ENCODE measurements at places on chromosomes 2 and 18. TPM values are rescaled to one million over a fixed set of nuclear protein-coding genes. Genes with fewer than 3 reads are reported as not detected.

DNA sequence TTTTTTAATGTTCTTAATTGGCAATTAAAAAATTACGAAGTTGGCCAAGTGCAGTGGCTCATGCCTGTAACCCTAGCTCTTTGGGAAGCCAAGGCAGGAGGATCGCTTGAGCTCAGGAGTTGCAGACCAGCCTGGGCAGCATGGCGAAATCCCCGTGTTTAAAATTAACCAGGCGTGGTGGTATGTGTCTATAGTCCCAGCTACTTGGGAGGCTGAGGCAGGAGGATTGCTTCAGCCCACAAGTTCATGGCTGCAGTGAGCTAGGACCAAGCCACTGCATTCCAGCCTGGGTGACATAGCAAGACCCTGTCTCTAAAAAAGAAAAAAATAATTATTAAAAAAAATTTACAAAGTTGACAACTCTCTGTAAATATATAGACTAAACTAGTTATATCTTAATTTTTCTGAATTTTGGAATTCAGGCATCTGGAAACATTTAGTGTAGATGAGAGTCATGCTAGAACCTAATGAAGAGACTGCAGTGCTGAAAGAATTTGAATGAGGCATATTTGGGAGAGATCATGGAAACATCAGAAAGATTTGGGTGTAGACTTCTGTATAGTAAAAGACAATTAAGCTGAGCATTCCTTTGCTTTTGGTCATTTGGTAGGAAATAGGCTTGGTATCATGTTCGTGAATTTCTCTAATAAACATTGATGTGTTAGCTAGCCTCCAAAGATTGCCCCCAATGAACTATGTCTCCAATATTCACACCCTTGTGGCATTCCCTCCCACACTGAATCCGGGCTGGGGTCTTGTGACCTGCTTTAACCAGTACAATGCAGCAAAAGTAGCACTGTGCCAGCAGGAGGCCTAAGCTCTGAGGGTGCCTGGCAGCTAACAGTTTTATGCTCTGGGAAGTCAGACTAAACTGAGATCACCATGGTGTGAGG, 4.2 kb upstream of the ROCK1 start:
- no peak overlapping the region for H3K27ac ChIP-seq
- peaks cover under 1% of the 10 kb centered on the region for H3K36me3 ChIP-seq

DNA sequence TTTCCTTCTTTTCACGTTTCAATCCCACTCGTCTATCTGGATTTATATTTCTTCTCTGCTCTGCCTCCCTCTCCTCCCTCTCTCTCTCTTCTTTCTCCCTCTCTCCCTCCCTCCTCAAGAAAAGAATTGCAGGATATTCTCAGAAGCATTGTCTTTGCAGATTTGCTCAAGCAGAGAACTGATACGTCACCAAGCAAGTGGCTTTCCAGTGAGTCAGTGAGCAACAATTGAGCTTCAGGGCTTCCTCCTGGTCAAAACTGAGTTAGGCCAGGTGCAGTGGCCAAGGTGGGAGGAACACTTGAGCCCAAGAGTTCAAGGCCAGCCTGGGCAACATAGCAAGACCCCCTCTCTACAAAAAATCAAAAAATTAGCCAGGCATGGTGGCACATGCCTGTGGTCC, 151.1 kb downstream of the SMAD2 start:
- H3K4me1 ChIP-seq: no peaks in the 10 kb centered on the region
- H3K4me3 ChIP-seq: no peak overlapping the region
- no peak overlapping the region for H3K27ac ChIP-seq
- no peak for DNase-seq
- no peaks in the 10 kb centered on the region for H3K36me3 ChIP-seq

GRCh38 chr2:191333911-191334357, 88.7 kb downstream of the MYO1B start:
- no peak overlapping the region for H3K27ac ChIP-seq
- no peak overlapping the region for H3K4me3 ChIP-seq
- peaks cover 2% of the 10 kb centered on the region for H3K27me3 ChIP-seq
- DNase-seq: no peak

GRCh38 chr2:85725451-85725850, 28.3 kb upstream of the ATOH8 start:
- peaks cover 9% of the 10 kb centered on the region for H3K4me1 ChIP-seq
- H3K27me3 ChIP-seq: peaks cover 35% of the 10 kb centered on the region
- peaks cover 2% of the 10 kb centered on the region for H3K36me3 ChIP-seq
- H3K27ac ChIP-seq: no peak overlapping the region
- DNase-seq: no peak

DNA sequence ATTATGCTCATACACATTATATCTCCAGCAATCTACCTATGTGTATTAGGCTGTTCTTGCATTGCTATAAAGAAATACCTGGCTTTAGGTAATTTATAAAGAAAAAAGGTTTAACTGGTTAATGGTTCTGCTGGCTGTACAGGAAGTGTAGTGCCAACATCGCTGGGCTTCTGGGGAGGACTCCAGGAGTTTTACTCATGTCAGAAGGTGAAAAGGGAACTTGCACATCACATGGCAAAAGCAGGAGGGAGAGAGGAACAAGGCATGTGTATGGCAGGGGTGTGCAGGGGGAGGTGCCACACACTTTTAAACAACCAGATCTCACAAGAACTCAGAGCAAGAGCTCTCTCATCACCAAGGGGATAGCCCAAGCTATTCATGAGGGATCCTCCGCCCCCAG, 715.4 kb upstream of the ZEB2 start:
- no peak for DNase-seq
- H3K4me3 ChIP-seq: no peak overlapping the region
- H3K4me1 ChIP-seq: no peaks in the 10 kb centered on the region
- H3K36me3 ChIP-seq: no peaks in the 10 kb centered on the region
- H3K27me3 ChIP-seq: no peaks in the 10 kb centered on the region

- H3K4me1 ChIP-seq: peaks cover 3% of the 10 kb centered on the region
- H3K27ac ChIP-seq: no peak overlapping the region
- no peak for DNase-seq
These were observed 433.8 kb upstream of the ID2 start for GRCh38 chr2:8247905-8248622.

DNA sequence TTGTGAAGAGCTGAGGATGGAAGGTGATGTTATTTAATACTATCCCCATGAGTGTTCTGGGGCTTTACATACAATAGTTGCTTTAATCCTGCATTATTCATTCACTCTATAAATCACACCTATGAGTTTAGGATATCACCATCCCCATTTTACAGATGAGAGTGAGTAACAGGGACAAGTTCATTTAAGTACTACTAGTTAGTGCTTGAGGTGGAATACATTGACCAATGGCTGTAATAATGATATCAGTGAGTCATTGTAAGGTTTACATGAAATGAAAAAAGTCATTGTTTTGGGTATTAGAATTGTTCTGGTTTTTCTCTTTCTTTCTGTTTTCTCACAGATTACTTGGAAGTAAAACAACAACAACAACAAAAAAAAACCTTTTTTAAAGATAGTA, 42.5 kb downstream of the TANC1 start:
- peaks cover 4% of the 10 kb centered on the region for H3K4me1 ChIP-seq
- H3K4me3 ChIP-seq: no peak overlapping the region
- H3K36me3 ChIP-seq: no peaks in the 10 kb centered on the region
- no peak for DNase-seq
- H3K27me3 ChIP-seq: no peaks in the 10 kb centered on the region
- no peak overlapping the region for H3K27ac ChIP-seq

DNA sequence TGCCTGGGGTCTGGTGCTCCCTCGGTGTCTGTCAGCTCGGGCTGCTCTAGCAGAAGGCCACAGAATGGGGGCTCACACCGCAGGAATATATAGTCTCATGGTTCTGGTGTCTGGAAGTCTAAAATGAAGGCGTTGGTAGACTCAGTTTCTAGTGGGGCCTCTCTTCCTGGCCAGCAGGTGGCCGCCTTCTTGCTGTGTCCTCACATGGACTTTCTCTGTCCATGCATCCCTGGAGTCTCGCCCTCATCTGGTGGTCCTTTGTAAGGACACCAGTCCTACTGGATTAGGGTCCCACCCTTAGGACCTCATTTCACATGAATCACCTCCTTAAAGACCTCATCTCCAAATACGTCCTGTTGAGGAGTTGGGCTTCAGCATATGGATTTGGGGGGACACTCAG, 65.7 kb downstream of the RRM2 start:
- DNase-seq: no peak
- H3K4me3 ChIP-seq: no peak overlapping the region
- no peak overlapping the region for H3K27ac ChIP-seq
- H3K27me3 ChIP-seq: no peaks in the 10 kb centered on the region
- peaks cover 36% of the 10 kb centered on the region for H3K36me3 ChIP-seq

- H3K36me3 ChIP-seq: peaks cover 6% of the 10 kb centered on the region
- H3K4me3 ChIP-seq: no peak overlapping the region
- no peak overlapping the region for H3K27ac ChIP-seq
- no peaks in the 10 kb centered on the region for H3K27me3 ChIP-seq
- peaks cover 24% of the 10 kb centered on the region for H3K4me1 ChIP-seq
- no peak for DNase-seq
These were observed 71.6 kb upstream of the CHRNA1 start for GRCh38 chr2:174835797-174836255.

GRCh38 chr18:22439447-22439846, 21.7 kb upstream of the CTAGE1 start:
- H3K36me3 ChIP-seq: no peaks in the 10 kb centered on the region

DNA sequence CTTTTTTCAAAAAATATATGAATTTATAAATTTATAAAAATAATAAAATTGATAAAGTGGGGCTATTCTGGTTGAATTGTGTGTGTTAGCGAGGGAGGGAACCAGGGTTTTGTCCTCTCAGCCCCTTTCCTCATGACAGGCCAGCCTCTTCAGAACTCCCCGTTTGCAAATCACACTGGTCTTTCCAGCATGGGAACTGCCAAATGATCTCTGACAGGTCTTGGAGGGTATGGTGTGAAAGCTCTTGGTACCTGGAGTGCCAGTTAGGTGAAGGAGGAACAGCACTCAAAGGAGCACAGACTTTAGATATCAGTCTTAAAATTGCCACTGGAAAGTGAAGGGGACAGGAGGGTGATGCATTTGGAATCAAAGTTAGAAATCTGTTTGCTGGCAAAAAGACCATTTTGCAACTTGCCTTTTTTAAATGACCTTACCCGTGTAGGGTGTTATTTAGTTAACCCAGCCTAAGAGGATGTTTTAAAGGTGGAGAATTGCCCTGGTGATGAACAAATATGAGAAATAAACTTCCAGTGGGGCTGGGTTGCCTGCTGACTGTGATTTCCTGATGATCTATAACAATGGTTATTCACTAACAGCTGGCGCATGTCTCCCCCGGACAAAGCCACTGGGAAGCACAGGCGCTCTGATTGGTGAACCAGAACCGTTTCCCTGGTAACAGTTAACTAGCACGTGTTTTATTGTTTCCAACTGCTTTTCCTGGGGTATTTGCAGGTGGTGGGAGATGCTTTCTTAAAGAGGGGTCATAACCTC, 85.3 kb upstream of the EFEMP1 start:
- peaks cover 2% of the 10 kb centered on the region for H3K27me3 ChIP-seq
- no peak overlapping the region for H3K4me3 ChIP-seq
- DNase-seq: no peak
- H3K27ac ChIP-seq: no peak overlapping the region
- H3K36me3 ChIP-seq: no peaks in the 10 kb centered on the region

DNA sequence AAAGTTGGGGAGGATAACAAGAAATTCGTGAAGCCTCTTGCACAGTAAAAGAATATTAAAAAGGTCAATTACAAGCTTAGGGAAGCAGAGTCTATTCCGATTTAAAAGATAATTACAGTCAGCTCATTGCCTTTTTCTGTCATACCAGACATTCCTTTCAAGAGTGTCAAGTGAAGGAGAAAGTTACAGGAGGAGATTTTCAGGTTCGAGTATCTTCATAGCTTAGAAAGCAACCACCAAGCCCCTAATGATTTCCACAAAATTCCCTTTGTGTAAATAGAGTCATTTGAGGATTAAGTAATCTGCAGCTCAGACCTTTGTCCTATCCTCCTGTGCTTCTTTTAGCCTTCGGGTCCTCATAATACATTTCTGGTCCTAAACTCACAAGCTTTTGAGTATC, 414.9 kb downstream of the CDH2 start:
- H3K27me3 ChIP-seq: no peaks in the 10 kb centered on the region
- H3K27ac ChIP-seq: no peak overlapping the region
- no peak for DNase-seq
- H3K36me3 ChIP-seq: no peaks in the 10 kb centered on the region
- H3K4me1 ChIP-seq: no peaks in the 10 kb centered on the region

DNA sequence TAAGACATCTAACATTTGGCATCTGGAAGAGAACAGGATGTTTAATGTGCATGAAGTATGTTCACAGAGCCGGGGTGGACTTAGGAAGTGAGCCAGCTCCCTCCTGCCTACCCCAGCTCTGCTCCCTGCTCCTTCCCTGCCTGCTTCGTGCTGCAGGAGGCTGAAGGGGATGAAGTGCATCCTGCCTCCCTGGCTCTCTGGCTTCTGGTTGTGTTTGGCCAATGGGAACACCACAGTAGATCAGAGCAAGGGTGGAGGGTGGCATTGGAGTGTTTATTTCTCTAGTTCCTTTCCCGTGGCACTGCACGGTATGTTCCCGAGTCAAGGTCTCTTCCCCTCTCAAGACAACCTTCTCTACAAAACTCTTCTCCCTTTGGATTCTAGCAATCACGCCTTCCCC, 379.9 kb downstream of the CLIP4 start:
- no peaks in the 10 kb centered on the region for H3K36me3 ChIP-seq
- H3K27me3 ChIP-seq: peaks cover 3% of the 10 kb centered on the region
- no peak for DNase-seq
- no peak overlapping the region for H3K4me3 ChIP-seq
- no peak overlapping the region for H3K27ac ChIP-seq

- H3K36me3 ChIP-seq: peaks cover 4% of the 10 kb centered on the region
- peaks cover 5% of the 10 kb centered on the region for H3K27me3 ChIP-seq
- H3K27ac ChIP-seq: no peak overlapping the region
- peaks cover 50% of the 10 kb centered on the region for H3K4me1 ChIP-seq
- H3K4me3 ChIP-seq: no peak overlapping the region
These were observed 42.1 kb upstream of the SERTAD2 start for GRCh38 chr2:64695721-64696261.

DNA sequence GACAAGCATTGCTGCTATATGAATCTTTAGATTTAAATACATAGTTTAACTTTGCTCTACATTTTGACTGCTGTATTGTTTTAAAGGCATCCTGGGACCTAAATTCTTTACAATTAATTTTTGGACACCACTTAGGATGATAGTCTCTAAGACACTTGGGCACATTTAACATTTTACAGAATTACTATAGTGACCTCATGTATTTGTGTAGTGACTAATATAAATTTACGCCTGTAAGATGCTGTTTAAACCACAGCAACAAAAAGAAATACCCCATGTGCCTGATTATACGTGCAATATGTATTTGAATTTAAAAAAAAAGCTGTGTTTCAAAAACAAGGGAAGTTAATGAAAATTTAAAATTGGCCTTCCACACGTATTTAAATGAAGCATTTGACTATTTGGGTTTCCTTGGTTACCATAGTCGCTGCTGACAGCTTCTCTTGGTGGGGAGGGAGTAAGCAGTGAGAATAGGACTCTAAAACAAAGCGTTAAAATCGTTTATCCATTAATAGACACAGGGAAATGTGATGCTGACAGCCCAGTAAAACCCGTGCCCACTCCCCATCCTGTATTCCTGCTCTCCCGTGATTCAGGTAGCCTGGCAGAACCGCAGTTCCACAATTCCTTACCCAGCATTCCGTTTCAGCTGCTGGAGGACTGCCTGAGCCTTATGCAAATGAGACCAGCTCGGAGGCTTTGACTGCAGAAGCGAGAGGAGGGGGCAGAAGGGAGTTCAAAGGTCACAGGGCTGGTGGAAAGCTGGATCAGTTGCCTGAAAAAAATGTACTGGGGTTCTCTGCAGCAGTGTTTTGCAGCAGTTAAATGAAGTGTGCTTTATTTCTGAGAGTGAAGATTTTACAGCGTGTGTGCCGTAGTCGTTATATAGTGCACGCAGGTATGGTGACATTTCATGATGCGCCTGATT, 104.3 kb downstream of the CSRNP3 start:
- no peaks in the 10 kb centered on the region for H3K36me3 ChIP-seq
- H3K4me1 ChIP-seq: no peaks in the 10 kb centered on the region
- H3K27ac ChIP-seq: no peak overlapping the region
- no peaks in the 10 kb centered on the region for H3K27me3 ChIP-seq
- no peak overlapping the region for H3K4me3 ChIP-seq
- DNase-seq: no peak

The CRYGC gene
- total RNA-seq: not detected
